ENCODE measurements at places on chromosomes 1 and 21. TPM values are rescaled to one million over a fixed set of nuclear protein-coding genes. Genes with fewer than 3 reads are reported as not detected.

DNA sequence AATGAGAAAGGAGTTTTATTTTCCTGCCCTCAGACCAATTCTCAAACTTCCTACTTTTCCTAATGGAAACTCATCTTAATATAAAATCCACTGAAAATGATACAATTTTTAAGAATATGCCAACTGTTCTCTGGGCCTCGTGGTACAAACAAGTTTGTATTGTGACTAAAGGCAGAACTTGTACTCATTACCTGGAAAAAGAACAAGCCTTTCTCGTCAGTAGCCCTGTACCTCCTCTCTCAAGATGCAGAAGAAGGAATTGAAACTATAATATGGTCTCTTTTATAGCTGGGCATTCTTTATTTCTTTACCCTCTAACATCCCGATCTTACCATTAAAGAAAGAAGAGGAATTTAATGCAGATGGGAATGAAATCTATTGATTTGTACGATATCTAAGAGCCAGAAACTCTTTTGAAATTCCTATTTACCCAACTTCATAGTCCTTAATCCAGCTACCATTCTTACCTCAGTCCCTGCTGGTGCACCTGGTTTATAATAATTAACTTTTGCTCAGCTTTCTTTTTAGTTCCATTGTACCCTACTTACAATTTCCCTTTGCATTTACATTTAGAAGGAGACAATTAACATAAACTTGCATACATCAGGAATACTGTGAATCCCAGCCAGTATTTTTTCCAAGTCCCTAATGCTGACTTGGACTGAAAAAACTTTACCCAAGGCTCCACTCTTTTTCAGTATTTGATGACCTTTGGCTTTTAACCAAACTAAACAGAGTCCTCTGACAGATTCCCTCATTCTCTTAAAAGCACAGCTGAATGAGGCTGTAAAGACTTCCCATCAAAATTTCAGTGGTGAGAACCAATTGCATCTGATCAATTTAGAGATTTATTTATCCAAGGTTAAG lies 1162.4 kb downstream of the BRINP3 start:
- no peak overlapping the region for H3K4me3 ChIP-seq
- no peak overlapping the region for H3K27ac ChIP-seq
- H3K4me1 ChIP-seq: no peaks in the 10 kb centered on the region
- DNase-seq: no peak
- no peaks in the 10 kb centered on the region for H3K27me3 ChIP-seq

ECM1 gene
- 1.7 TPM for total RNA-seq

HTR6 gene
- not detected for total RNA-seq

CLDN17 gene
- not detected for total RNA-seq

DNA sequence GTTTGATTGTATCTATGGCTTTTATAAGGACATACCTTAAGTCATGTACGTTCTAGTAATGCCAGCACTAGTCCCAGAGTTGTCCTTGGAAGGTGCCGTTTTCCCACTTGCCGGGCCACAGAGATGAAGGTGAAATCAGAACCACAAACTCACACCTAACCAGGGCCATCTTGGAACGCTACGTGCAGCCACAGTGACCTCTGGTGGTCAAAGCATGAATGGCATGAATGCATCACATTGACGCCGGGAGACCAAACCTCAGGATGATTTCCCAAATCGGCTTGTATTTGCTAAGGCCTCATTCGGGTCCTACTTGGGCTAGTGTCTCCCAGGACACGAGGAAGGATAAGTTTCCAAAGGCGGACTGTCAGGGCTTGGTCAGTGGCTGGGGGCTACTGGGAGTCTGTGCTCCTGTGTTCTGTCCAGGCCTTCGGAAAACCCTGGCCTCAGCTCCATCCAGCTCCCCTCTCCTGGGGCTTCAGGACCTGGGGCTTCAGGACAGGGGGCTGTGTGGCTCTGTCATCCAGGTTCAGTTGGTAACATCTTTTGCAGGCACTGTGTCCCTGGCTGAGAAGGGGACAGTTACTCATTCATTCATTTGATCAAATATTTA lies 260.5 kb downstream of the PRDM2 start:
- DNase-seq: peak; percentile 65
- H3K27me3 ChIP-seq: peaks cover 11% of the 10 kb centered on the region
- no peaks in the 10 kb centered on the region for H3K4me1 ChIP-seq
- H3K4me3 ChIP-seq: no peak overlapping the region
- no peaks in the 10 kb centered on the region for H3K36me3 ChIP-seq

PDC gene
- not detected for total RNA-seq

TRPM2 gene
- 29.6 TPM for total RNA-seq

DNA sequence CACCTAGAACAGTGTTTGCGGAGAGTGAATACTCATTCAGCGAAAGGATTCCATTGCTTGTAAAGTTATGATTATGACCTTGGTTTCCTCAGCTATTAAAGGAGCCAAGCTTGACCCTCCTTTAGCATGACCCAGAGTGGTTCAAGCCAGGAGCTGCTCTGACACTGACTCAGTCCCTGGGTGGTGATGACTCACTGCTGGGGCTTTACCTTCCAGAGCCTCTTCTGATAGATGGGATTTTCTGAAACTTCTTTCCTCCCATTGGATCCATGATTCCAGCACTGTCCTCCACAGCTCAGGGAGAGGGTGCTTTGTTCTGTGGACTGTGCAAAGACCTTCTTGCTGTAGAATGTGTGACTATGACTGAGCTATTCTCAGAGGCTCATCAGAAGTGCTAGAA lies 77.4 kb downstream of the S1PR1 start:
- peaks cover 41% of the 10 kb centered on the region for H3K4me1 ChIP-seq
- no peaks in the 10 kb centered on the region for H3K36me3 ChIP-seq
- no peak for DNase-seq
- H3K4me3 ChIP-seq: no peak overlapping the region
- H3K27me3 ChIP-seq: peaks cover 5% of the 10 kb centered on the region
- no peak overlapping the region for H3K27ac ChIP-seq

OPRD1 gene
- not detected for total RNA-seq

DNA sequence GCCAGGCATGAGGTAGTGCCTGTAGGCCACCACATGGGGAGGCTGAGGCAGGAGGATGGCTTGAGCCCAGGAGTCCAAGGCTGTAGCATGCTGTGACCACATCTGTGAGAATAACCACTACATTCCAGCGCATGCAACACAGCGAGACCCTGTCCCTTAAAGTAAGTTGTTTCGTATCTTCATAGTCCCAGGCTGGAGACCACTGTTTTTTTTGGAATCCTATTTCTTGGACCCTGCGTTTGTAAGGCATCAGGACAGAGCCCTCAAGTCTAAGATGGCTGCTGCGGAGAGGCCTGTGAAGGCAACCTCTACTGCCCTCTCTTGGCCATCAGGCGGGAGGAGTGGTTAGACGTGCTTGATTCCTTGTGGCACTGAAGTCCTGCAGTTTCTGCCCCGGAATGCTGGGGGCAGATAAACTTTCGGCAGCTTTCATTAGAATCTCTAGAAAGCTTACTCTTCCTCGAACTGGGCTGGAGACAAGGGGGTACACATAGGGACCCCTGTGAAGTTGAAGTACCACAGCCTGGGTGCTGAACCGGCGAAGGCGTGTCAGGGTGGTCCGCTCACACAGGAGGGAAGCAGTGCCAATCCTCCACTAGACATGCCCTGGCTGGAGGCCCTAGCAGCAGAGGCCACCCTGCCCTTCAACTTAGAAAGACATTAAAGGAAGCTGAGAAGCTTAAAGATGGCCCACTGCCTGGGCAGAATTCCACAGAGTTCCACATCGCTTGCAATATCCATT lies 36.6 kb downstream of the RABIF start:
- H3K4me1 ChIP-seq: peaks cover 20% of the 10 kb centered on the region
- no peaks in the 10 kb centered on the region for H3K27me3 ChIP-seq
- peak; percentile 51 for DNase-seq
- H3K4me3 ChIP-seq: no peak overlapping the region
- no peak overlapping the region for H3K27ac ChIP-seq
- no peaks in the 10 kb centered on the region for H3K36me3 ChIP-seq

ACTN2 gene
- total RNA-seq: not detected

Data from activated naive CD8-positive, alpha-beta T cell treated with anti-CD3 and anti-CD28 coated beads, Interleukin-2, amount 10 ng/mL, durations not matched to agents 7 days and 5 days (primary cell).